Fibroblast of the aortic adventitia (primary cell): ENCODE measurements at places on chromosomes 11 and 22. TPM values are rescaled to one million over a fixed set of nuclear protein-coding genes. Genes with fewer than 3 reads are reported as not detected.

Gene HIC2
- 2.0 and 3.3 TPM in 2 replicates for total RNA-seq

Gene OR4D11
- not detected in 2 replicates for total RNA-seq

Gene ROM1
- total RNA-seq = 4.6 and 26.4 TPM in 2 replicates

Gene CNIH2
- 1.1 TPM in 1 of 2 replicates, not detected in the other for total RNA-seq

Gene ATM
- 94.4 and 291 TPM in 2 replicates for total RNA-seq

Gene MRGPRX3
- not detected in 2 replicates for total RNA-seq

Gene GAS2
- 0.90 and 5.8 TPM in 2 replicates for total RNA-seq

Gene NECTIN1
- total RNA-seq = 3.4 and 7.8 TPM in 2 replicates

Gene ESAM
- 0.36 and 1.5 TPM in 2 replicates for total RNA-seq

Gene PKNOX2
- 2.0 and 8.6 TPM in 2 replicates for total RNA-seq

Gene DCHS1
- total RNA-seq = 5.2 and 19.0 TPM in 2 replicates

Gene APOBEC3G
- 4.3 and 7.4 TPM in 2 replicates for total RNA-seq

Gene KCNK7
- total RNA-seq = 0.09 and 0.65 TPM in 2 replicates

Gene NLRP14
- 0.18 TPM in 1 of 2 replicates, not detected in the other for total RNA-seq

Gene POLR2L
- total RNA-seq = 61.7 and 135 TPM in 2 replicates

Gene FJX1
- 8.3 and 78.2 TPM in 2 replicates for total RNA-seq

Gene FOSL1
- 11.4 and 73.9 TPM in 2 replicates for total RNA-seq

Gene OR52D1
- total RNA-seq = not detected in 2 replicates

Gene OR8G1
- total RNA-seq = not detected in 2 replicates

Gene CD3D
- total RNA-seq = not detected in 2 replicates

Gene TPH1
- total RNA-seq = 0.18 and 1.2 TPM in 2 replicates

Gene SUSD2
- total RNA-seq = 0.99 and 5.6 TPM in 2 replicates

Gene RCOR2
- 2.9 and 3.3 TPM in 2 replicates for total RNA-seq
